ENCODE measurements at places on chromosomes 1 and 21. TPM values are rescaled to one million over a fixed set of nuclear protein-coding genes. Genes with fewer than 3 reads are reported as not detected.
A peak's percentile ranks its signal among the peaks of the same experiment; 100 is the strongest.

The NPHS2 gene
- total RNA-seq = not detected

The CAP1 gene
- 313 TPM for total RNA-seq

The LRRC39 gene
- 2.7 TPM for total RNA-seq

The VSIG8 gene
- total RNA-seq = not detected

The OR2L8 gene
- not detected for total RNA-seq

The DNAH14 gene
- 0.08 TPM for total RNA-seq

The MYCL gene
- total RNA-seq = not detected

The TMPRSS2 gene
- not detected for total RNA-seq

DNA sequence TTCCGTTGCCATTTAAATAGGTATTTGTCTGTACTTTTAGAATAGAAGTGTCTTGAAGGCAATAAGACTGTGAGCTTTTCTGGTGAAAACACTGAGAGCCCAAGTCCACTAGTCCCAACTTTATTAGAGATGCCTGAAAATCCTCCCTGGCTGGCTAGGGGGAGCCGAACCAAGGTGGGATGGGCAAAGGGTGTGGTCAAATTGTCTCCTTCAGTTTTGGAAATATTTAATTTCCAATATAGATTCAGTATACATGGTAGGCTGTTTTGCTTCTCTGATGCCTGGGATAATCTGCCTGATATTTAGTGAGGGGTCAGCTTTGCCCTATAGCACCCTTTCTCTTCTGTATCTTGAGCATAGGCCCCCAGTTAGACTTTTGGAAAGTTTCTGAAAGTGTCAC lies 3.5 kb downstream of the ROR1 start:
- no peaks in the 10 kb centered on the region for H3K36me3 ChIP-seq
- peaks cover 19% of the 10 kb centered on the region for H3K4me1 ChIP-seq
- H3K4me3 ChIP-seq = no peak overlapping the region
- no peak for DNase-seq
- peaks cover 80% of the 10 kb centered on the region for H3K27me3 ChIP-seq

DNA sequence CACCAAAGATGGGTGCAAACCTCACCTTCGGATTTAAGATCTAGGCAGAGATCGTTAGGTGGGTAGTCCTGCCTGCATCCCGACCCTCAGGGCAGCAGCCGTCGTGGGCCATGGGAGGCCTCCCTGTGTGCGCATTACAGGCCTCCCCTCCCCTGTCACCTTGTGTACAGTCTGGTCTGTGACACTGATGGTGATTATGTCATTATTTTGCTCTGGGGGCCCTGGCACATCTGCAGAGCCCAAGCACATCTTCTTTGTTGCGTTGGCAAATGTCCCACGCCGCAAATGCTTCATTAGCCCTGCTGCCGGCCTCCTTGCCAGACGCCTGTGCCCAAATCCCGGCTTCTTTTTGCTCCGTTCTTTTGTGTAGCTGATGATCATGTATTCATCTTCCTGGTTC lies 31.7 kb downstream of the PROX1 start:
- peaks cover 2% of the 10 kb centered on the region for H3K27me3 ChIP-seq
- no peak overlapping the region for H3K27ac ChIP-seq
- no peak for DNase-seq
- H3K4me1 ChIP-seq = no peaks in the 10 kb centered on the region
- H3K4me3 ChIP-seq = no peak overlapping the region

- no peak overlapping the region for H3K27ac ChIP-seq
- H3K27me3 ChIP-seq = peaks cover 8% of the 10 kb centered on the region
- peaks cover 6% of the 10 kb centered on the region for H3K4me1 ChIP-seq
These were observed 44.3 kb upstream of the HPDL start for GRCh38 chr1:45282351-45282750.

DNA sequence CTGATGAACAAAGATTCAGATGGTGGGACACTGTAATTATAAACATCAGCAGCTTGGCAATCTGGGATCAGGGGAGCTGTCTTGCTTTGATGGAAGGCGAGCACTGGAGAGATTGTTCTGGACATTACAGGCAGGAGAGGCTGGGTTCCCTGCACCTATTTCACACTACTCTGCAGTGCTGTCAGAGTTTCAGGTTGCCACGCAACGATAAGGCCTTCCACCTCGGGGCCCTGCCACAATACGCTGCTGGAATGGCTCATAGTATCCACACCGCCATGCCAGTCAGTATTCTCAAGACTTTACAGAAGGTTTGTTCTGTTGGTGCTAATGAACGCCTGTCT lies 96.8 kb downstream of the GLIS1 start:
- H3K36me3 ChIP-seq = no peaks in the 10 kb centered on the region
- no peak for DNase-seq
- H3K27ac ChIP-seq = no peak overlapping the region
- H3K27me3 ChIP-seq = no peaks in the 10 kb centered on the region
- no peaks in the 10 kb centered on the region for H3K4me1 ChIP-seq
- H3K4me3 ChIP-seq = no peak overlapping the region

DNA sequence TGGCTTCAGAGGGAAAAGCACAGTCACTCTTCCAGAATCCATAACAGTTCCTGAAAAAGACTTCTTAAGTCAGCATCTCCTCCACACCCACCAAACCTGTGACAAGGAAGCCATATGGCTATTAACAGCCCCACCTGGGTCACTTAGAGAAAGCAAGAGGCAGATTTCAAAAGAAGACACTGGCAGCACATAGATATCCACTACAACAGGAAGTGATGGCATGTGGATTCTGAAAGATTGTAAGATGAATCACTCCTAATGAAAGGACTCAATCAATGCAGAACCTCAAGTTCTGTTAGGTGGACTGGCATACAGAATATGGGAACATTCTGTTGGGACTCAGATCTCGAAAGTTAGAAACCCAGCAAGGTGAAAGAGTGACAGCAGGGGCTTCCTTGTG lies 365.9 kb downstream of the TGFB2 start:
- DNase-seq = no peak
- no peaks in the 10 kb centered on the region for H3K4me1 ChIP-seq
- no peak overlapping the region for H3K27ac ChIP-seq
- H3K4me3 ChIP-seq = no peak overlapping the region

DNA sequence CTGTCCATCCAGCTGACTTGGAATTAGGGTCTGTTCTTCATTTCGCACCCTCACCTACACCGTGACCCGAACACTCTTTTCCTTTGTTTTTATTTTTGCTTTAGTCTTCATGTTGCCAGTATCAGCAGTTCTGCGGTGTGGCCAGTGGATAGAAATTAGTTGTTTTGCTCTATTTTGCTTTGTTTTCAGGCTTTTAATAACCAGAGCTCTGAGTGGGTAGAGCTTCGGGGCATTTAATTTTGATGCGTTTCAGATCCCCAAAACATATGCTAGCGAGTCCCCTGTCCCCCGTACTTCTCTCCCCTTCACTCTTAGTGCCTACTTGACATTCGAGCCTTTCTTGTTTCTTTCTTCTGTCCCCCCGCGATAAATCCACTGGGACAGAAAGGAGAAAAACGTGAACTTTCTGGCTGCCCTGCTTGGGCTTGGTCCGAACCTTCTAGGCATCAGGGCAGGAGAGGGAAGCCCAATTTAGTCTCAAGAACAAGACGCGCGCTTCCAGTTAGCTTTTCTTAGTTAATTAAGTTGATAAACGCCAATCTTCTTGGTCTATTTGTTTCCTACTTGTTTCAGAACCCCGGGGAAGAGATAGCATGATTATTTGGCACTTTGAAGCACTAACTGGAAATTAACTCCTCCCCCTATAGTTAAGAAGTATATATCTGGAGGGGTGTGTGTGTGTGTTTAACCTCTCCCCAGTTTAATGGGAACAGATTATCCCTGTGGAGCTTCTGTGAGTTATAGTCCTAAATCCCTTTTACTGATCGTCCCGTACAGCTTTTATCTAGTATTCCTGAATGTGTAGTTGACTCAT lies 839 bp downstream of the SWT1 start:
- no peak for DNase-seq
- no peaks in the 10 kb centered on the region for H3K27me3 ChIP-seq
- peaks cover 45% of the 10 kb centered on the region for H3K4me1 ChIP-seq
- peak overlapping the region; percentile 98 for H3K27ac ChIP-seq
- H3K4me3 ChIP-seq = peak overlapping the region; percentile 90

GRCh38 chr21:44742418-44743153 lies 31.2 kb upstream of the TSPEAR start:
- H3K27ac ChIP-seq = peak overlapping the region; percentile 40
- no peak for DNase-seq
- H3K36me3 ChIP-seq = peaks cover 8% of the 10 kb centered on the region
- H3K27me3 ChIP-seq = no peaks in the 10 kb centered on the region
- no peak overlapping the region for H3K4me3 ChIP-seq

DNA sequence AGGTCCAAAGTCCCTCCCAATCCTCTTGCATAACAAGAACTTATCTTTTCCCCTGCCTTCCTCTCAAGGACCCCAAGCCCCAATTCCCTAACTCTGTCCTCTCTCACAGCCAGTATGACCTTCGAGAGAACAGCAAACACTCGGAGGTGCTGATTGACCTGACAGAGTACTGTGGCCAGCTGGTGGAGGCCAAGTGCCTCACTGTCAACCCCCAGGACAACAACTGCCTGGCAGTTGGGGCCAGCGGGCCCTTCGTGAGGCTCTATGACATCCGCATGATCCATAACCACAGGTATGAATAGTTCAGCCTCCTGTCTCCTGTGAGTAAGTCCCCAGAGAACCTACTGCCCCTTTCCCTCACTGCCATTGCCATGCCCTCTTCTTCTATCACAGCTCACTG lies 29.9 kb upstream of the TMEM222 start:
- peaks cover 7% of the 10 kb centered on the region for H3K4me1 ChIP-seq
- DNase-seq = no peak

DNA sequence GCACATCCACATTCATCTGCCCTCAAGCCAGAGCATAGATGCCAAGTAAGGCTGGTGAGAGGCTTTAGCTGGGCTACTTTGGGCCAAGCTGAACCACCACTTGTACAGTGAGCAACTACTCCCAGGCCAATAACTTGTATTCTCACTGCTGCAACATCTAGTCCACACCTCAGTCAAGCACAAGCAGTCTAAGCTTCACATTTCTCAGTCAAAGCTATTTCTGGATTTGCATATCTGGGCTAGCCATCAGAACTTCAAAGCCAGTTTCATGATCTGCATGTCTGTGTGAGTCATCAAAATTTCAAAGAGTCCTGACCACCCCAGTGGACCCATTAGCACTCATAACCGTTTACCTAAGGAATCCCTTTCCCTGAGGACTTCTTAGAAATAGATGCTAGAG lies 77.7 kb upstream of the DIRAS3 start:
- peaks cover 7% of the 10 kb centered on the region for H3K27me3 ChIP-seq
- H3K4me1 ChIP-seq = no peaks in the 10 kb centered on the region
- no peak for DNase-seq
- H3K36me3 ChIP-seq = no peaks in the 10 kb centered on the region
- H3K4me3 ChIP-seq = no peak overlapping the region
- H3K27ac ChIP-seq = no peak overlapping the region

- no peaks in the 10 kb centered on the region for H3K36me3 ChIP-seq
- peaks cover 93% of the 10 kb centered on the region for H3K4me1 ChIP-seq
These were observed 32.7 kb upstream of the WASF2 start for GRCh38 chr1:27522432-27523336.

DNA sequence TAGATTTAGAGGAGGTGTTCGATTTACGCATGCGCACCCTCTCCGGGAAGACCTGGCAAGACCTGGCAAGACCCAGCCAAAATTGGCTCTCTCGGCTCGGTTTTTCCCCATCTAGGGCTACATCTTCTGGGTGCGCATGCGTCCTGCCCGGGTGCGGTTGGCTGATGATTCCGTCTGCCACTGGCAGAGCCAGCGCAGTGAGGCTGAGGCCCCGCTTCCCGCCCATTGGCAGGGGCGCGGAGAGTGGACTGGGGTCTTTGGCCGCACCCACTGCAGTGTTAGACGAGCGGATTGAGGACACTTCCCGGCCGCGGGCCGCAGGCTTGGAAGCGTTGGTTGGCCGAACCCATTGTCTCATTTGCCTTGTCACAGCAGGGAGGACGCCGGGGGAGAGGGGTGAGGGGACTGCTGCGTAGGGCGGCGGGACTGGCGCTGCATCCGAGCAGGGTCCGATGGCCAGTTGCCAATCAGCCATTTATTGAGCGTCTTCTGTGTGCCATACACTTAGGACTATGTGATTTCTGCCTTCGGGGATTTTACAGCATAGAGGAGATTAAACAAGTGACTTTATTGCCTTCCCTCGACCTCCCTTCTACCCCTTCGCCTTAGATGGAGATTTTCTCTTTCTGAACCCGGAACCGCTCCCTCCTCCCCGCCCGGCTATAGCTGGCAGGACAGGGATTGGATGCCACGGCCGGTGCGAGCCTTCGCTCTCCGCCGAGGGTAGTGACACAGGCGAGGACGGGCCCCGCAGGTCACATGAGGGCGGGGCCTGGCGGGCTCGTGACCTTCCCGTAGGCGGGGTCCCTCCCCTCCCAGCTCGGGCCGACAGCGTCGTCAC lies 43.7 kb downstream of the MEF2D start:
- H3K27me3 ChIP-seq = no peaks in the 10 kb centered on the region
- peak overlapping the region; percentile 100 for H3K27ac ChIP-seq
- no peaks in the 10 kb centered on the region for H3K36me3 ChIP-seq
- H3K4me3 ChIP-seq = peak overlapping the region; percentile 96
- peak; percentile 95 for DNase-seq
- H3K4me1 ChIP-seq = peaks cover 18% of the 10 kb centered on the region

DNA sequence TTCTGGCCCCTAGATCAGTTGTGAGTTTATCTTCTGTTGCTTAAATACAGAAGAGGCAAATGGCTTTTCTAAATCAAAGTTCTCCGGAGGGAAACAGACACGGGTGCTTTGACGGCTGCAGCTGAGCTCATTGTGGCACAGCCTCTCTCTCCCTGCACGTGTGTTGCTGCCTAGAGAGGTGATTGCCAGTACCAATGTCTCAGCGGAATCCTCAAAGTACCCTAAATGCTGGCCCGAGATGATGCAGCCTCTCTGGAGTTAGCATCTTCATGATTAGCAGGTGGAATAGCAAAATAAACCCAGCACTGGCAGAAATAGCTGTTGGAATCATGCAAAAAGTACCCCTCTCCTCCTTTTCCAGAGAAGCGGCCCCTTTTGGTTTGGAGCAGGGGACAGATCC lies 192.2 kb downstream of the PRDM2 start:
- no peak overlapping the region for H3K4me3 ChIP-seq
- peaks cover 1% of the 10 kb centered on the region for H3K36me3 ChIP-seq
- peaks cover 10% of the 10 kb centered on the region for H3K4me1 ChIP-seq
- no peak for DNase-seq
- H3K27me3 ChIP-seq = peaks cover 32% of the 10 kb centered on the region

GRCh38 chr1:247360116-247360898 lies 28.6 kb upstream of the ZNF496 start:
- peaks cover 41% of the 10 kb centered on the region for H3K27me3 ChIP-seq
- peaks cover 7% of the 10 kb centered on the region for H3K36me3 ChIP-seq
- no peak overlapping the region for H3K27ac ChIP-seq
- peaks cover 4% of the 10 kb centered on the region for H3K4me1 ChIP-seq
- H3K4me3 ChIP-seq = peak overlapping the region; percentile 54

- H3K4me3 ChIP-seq = peak within 1 kb of the TSS; percentile 95
- peaks cover 19% of the 10 kb centered on the region for H3K4me1 ChIP-seq
- H3K36me3 ChIP-seq = no peaks in the 10 kb centered on the region
- peak within 1 kb of the TSS; percentile 64 for H3K27ac ChIP-seq
- peaks cover 28% of the 10 kb centered on the region for H3K27me3 ChIP-seq
These were observed at the start of gene CTTNBP2NL for GRCh38 chr1:112395821-112396652. TSS of gene CTTNBP2NL (plus strand) at chr1:112396214. CDS start at chr1:112416166, 19,952 bp downstream.
